ENCODE measurements at places on chromosomes 16 and 17.
A peak's percentile ranks its signal among the peaks of the same experiment; 100 is the strongest.

- no peak for DNase-seq
Measured at GRCh38 chr17:36812762-36813161, 124.5 kb upstream of the LHX1 start.

DNA sequence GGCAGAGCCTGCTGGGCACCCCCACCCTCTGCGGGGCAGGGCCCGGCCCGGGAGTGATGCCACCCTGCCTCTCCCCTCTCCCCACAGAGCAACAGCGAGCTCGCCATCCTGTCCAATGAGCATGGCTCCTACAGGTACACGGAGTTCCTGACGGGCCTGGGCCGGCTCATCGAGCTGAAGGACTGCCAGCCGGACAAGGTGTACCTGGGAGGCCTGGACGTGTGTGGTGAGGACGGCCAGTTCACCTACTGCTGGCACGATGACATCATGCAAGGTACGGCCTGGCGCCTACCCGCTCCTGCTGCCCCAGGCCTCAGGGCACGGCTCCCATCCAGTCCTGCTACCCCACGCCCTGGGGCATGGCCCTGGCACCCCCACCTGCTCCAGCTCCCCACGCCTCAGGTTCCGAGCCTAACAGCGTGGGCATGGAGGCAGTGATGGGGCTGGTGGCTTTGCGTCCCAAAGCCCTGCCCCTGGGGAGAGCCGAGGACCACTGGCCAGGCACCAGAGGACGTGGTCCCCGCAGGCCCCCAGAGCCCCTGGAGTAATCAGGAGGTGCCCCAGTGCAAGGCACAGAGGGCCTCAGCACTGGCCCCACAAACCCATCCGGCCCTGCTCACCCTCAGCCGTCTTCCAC, 38.4 kb downstream of the TSC2 start:
- no peak for DNase-seq

DNA sequence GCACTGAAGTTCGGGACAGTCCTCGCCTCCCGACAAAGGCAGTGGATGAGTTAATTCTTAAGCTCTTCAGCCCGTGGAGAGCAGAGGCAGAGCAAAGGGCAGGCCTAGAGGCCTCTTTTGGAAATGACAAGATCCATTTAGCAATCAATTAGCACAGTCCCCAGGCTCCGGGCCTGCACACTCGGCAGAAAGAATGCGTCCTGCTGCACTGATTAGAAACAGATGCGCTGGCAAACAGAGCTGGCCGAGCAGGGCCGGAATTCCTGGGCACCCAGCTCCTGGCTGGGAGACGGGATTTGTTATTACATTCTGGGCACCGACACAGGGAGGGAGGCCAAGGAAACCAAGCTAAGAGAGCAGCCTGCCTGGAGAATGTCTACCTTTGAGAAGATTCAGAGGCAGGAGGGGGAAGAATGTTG, 162.9 kb downstream of the COPRS start:
- DNase-seq: peak; percentile 86

DNA sequence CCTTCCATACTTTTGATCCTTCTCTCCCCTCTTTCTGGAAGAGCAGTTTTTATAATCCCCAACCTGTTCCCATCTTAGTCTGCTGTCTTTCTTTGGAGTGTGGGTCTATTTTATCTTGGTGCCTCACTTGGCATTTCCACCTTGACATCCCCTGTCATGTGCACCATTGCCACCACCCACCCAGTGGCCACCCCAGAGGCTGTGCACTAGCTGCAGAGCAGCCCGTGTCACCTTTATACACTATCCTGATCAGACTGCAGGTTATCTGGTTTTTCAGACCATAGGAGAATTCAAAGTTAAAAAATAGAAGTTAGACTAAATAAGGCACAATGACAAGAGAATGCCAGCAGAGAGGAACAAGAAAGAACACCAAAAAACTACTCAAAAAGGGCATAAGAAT, 43.8 kb downstream of the TANGO6 start:
- no peak for DNase-seq

GRCh38 chr16:66918803-66919568, at the start of gene CDH16:
Gene CDH16, minus strand, starts transcription at chr16:66918885. Its CDS starts 820 bp downstream, at chr16:66918065.
- no peak for DNase-seq

GRCh38 chr17:59804901-59805465, 87.8 kb downstream of the TUBD1 start:
- no peak for DNase-seq
